Stimulated activated CD4-positive, alpha-beta T cell treated with anti-CD3 and anti-CD28 coated beads, Interleukin-15, amount 100 ng/mL, for 48 hours (primary cell): ENCODE measurements at places on chromosomes 3 and 15.

- no peak for DNase-seq
Observed at GRCh38 chr15:69749797-69750196, 297.2 kb downstream of the RPLP1 start.

- no peak for DNase-seq
Observed at GRCh38 chr3:65582012-65582717, 456.6 kb downstream of the MAGI1 start.

DNA sequence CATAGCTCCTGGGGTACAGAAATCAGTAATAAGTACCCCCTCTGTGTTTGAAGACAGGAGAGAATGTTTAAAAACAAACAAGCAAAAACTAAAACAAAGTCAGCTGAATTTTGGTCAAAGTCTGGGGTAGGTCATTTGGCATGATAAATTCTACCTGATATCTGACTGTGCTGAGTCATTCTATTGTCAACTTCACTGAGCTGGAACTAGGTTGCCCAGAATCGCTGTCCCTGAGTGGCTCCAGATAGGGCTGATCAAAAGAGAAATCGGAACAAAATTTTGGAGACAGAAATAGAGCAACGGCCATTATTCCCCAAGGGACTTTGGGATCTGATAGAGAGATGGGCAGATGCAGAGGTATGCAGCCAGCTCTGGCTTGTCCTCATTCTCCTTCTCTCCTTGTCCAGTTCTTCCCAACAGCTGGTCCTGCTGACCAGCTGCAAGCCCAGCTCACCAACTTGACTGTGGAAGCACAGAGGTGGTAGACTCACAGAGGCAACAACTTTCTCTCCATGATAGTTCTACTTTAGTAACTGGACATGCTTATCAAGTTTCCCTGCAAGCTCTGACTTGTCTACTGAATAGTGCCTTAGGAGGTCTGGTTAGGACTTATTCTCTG lies 57.3 kb upstream of the MYRIP start:
- DNase-seq: no peak

- no peak for DNase-seq
Observed at GRCh38 chr3:42764561-42765295, 8.3 kb downstream of the CCDC13 start.

DNA sequence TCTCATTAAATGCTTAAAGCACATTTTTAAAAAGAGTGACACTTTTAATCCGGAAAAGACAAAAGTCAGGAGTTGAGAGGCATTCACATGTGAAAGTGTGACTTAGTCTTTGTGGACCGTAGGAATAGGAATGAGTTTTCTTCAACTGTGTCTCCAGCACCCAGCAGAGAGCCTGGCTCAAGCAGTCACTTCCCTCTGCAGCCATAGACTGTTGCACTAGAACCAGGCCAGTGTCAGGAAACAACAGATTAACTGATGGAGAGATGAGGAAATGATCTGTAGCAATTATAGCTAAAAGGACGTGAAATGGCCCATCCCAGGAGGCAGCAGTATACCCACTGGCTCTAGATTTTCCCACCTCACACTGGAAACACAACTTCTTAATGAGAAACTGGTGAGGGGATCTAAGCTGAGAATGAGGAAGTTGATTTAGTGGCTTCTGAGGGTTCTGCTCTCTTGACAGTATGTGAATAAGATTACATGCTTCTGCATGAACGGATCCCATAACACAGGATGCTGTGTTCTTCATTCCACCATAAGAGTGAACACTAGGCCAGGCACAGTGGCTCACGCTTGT lies 19.8 kb downstream of the CFAP92 start:
- DNase-seq: no peak

DNA sequence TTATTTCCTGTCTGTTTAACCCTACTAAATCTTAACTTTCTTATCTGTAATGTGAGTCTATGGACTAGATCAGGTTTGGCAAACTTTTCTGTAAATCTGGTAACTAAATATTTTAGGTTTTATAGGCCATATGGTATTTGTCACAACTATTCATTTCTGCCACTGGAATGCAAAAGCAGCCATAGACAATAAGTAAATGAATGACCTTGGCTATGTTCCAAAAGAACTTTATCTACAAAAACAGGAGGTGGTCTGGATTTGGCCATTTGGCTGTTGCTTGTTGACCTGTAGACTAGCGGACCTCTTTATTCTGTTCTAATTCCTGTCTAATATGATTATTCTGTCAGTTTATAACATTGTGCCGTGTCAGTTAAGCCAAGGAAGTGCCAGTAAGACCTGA lies 314.2 kb downstream of the LPP start:
- no peak for DNase-seq

DNA sequence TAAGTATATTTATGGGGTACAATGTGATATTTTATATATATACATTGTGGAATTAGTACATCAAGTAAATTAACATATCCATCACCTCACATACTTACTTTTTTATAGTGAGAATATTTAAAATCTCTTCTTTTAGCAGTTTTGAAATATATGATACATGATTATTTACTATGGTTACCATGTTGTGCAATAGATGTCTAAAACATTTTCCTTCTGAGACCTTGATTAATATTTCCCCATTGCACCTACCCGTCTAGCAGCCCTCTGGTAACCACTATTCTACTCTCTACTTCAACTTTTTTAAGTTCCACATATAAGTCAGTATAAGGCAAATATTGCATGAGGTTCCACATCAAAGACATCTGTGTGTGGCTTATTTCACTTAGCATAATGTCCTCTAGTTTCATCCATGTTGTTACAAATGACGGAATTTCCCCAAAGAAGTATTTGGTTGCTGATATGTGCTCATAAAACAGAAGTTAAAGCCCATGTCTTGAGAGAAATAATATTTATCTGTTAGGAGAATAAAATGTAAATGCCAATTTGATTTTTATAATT lies 29.6 kb upstream of the NFKBIZ start:
- no peak for DNase-seq

GRCh38 chr15:69797615-69798014 lies 300.1 kb downstream of the TLE3 start:
- no peak for DNase-seq

GRCh38 chr3:127694467-127695215 lies 21.9 kb downstream of the ABTB1 start:
- no peak for DNase-seq

DNA sequence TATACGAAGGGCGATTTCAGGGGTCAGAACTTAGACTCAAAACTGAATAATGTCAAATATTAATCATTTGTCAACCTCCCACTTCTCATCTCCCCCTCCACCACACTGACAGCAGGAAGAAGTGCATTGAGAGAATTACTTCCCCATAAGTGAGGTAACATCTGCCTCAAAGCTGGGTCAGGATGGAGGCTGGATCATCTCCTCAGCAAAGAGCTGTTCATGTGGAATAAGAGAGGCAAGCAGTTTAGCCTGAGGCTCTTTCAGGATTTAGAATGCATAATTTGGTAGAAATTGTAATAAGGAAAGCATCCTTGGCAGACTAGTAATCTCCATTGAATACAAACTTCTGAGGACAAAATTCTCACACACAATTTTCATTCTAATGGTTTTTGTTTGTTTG lies 512.1 kb downstream of the ROBO1 start:
- DNase-seq: no peak

DNA sequence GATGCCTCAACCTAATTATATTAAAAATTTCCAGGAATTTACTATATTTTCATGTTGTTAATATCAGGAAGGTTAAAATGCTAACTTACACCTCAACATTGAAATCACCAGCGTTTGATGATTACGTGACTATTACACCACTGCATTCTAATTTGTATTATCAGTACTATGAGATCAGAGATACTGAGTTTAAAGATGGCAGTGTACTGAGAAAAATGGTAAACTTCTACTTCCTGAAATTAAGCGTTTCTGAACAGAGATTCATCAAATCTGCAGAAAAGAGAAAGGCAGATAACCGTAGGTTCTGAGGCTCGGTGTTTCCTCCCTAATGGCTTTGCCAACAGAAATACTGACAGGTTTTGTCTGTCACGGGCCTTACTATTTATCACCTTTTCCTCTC lies 69.9 kb downstream of the CRTC3 start:
- DNase-seq: no peak

GRCh38 chr3:187802203-187802927 lies 57.1 kb upstream of the BCL6 start:
- DNase-seq: no peak

DNA sequence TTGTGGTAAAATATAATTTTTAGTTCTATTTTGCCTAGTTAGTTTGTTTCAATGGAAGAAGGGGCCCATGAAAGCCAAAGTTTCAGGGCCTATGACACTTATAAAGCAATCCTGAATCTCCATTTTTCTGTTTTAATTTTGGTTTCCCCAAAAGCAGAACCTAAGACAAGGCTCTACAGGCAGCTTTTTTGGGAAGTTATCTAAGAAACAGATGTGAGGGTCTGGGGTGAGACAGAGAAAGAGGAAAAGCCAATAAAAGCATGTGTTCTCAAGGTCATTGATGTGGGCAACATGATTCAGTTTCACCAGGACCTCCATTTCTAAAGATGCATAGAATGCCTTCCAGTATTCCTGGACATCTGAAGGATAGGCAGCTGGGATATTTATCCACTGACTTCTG lies 598.5 kb downstream of the PDCD6IP start:
- no peak for DNase-seq

DNA sequence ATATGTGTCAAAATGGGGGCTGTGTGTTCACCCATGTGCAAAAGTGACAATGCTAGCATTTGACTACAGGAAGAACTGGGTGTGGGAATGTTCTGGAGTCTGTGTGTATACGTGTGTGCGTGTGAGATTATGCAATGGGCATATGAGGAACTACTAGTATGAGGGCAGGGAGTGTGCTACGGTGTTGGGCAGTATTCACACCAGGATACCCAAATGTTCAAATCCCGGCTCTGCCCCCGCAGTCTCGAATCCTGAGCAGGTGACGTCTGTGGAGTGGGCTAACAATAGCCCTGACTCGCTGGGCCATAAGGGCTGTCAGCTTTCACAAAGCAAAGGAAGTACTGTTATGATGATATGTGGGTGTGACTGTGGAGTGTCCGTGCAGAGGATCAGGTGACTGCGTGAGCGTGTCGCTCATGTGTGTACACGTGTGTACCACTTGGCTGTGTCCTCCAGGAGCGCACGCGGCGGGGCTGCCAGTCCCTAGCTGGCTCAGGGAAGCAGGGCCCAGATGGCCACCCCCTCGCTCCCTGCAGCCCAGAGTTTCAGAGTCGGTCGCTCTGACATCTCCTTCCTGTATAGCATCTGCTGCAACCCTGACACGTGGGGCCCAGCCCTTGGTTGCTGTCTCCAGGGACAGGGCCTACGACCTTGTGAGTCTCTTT lies 27.2 kb downstream of the IQSEC1 start:
- DNase-seq: no peak

DNA sequence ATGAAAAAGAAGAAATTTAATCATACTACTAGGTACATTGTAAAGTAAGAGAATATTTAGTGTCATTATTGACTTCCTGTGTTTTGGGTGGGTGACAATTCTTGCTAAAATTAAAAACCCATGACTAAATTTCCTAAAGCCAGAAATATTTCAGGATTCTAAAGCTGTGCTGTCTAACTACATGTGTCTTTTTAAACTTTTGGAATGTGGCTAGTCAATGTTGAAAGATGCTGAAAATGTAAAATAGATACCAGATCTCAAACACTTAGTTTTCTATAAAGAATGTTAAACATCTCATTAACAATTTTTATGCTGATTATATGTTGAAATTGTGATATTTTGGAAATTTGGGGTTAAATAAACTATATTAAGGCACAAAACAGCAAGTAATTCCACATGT lies 308.9 kb upstream of the TMCO5A start:
- no peak for DNase-seq

- no peak for DNase-seq
Observed at GRCh38 chr15:75208501-75209288, 7.0 kb downstream of the C15orf39 start.

DNA sequence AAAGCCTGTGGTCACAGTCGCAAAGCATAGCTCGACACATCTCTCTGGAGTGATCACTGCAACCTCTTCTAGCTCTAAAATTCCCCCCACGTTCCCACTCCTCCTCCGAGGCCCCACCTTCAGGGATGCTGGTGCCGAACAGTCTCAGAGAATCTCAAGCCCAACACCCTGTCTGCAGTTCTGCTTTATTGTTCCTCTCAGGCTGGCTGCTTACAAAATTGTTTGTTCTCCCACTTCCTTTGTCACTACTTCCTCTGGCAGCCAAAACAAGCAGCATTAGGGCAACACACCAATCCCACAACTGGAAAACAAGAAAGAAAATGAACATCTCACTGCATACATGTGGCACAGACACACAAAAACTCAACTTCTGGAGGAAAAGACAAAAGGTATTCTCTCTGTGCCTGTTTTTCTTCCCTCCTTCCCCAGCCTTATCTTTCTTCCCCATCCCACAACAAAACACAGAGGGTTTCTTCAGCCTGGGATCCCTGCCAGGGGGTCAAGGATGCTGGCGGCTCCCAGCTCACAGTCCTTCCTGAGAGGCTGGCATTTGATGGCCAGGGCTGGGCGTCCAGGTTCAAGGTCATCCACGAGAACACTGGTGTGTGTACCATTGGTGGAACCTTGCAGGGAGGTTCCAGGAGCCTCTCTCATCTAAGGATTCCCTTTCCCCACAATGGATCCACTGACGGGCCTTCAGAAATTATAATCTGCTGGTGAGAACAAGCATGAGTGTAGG lies 108.4 kb downstream of the TMCO5A start:
- DNase-seq: no peak

DNA sequence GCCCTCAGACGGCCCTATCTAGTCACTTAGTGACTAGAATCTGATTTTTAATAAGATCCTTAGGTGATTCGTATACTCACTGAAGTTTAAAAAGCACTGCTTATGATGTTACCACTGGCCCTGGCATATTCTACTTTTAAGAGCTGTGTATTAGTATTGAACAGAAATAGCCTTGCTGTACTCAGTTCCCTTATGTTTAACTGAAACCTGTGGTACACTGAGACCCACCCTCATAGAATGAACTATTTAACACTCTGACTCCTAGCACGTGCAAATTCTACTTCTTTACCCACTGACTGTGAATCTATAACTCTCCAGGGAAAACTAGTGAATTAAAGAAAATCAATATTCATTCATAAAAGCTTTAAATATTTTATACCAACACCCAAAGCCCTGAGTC lies 108.9 kb downstream of the CCNL1 start:
- DNase-seq: no peak

DNA sequence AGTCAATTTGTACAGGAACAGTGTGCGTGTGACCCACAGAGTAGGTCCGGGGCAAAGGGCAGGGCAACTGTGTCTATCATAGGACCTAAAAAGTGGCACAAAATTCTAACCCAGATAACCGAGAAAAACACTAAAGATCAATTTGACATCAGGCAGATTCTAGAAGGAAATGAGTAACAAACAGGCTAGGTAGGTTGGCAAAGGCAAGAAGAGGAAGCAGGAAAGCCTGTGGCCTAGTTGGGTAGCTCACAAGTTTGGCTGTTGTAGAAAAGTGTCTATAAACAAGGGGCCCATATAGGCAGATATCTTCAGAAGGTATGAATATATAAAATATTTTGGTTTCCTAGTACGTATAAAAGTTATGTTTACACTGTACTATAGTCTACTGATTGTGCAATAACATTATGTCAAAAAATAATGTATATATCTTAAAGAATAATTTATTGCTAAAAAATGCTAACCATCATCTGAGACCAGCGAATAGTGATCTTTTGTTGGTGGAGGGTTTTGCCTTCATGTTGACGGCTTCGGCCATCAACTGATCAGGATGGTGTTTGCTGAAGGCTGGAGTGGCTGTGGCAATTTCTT lies 13.3 kb upstream of the OR5K1 start:
- DNase-seq: no peak
